ENCODE measurements at places on chromosomes 16 and 17.

- DNase-seq, result no peak
These were observed 30.2 kb downstream of the OR1D5 start for GRCh38 chr17:3033248-3033640.

GRCh38 chr16:67645397-67646121 lies 615 bp downstream of the CARMIL2 start:
- DNase-seq, result no peak

DNA sequence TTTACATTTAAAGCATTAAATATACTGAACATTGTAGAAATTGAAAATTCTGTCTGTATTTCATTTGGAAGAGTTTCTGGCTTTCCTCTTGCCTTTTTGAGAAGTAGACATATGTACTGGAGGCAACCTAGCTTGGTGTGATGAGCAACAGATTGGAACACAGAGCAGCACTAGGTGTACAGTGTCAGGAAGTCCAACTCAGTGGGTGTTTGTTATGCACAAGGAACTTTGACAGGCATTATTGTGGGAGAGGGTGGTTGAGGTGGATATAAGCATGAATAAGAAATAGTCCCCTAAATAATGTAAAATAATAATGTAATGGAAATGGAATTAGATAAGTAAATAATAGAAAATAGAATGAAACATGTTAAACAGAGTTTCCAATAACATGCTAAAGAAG lies 58.1 kb downstream of the PPM1E start:
- DNase-seq, result no peak

GRCh38 chr17:30372755-30373154 lies 6.0 kb upstream of the CPD start:
- no peak for DNase-seq

- no peak for DNase-seq
These were observed 15.4 kb downstream of the PLLP start for GRCh38 chr16:57268804-57269800.

DNA sequence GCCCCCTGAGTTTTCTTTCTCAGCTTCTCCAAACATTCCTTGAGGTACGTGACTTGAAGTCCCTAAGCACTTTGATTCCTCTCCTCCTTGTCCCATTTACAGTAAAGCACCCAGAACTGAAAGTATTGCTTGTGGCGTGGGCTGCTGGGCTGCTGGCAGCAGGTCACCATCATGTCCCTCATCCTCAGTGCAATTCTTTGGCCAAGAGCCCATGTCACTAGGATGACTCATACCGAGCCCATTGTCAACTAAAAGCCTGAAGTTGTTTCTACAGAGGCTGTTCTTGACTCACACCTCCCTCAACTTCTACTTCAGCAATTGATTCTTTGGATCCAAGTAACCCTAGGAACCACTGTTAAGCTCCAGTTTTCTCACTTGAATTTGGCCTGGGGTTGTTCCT lies 54.3 kb downstream of the KPNA2 start:
- no peak for DNase-seq

- no peak for DNase-seq
These were observed 45.6 kb downstream of the MEAK7 start for GRCh38 chr16:84458606-84459532.

DNA sequence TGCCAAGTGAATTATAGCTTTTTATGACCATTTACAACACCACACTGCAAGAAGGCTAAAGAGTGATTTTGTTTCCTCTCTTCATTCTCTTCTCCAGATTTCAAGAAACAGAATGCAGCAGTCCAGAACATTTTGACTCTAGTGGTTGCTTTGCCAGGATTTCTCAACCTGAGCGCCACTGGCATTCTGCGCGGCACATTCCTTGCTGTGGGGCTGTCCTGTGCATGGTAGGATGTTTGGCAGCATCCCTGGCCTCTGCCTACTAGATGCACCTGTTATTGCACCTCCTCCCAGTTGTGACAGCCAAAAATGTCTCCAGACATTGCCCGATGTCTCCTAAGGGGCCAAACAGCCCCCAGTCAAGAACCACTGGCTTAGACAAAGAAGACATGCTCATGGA lies 25.7 kb upstream of the SLC39A11 start:
- no peak for DNase-seq

GRCh38 chr17:17445925-17446665 lies 30.7 kb upstream of the MED9 start:
- no peak for DNase-seq

- no peak for DNase-seq
These were observed 41.1 kb downstream of the TSC2 start for GRCh38 chr16:2088759-2089358.

Data from activated T-cell treated with anti-CD3 and anti-CD28 coated beads for 1 hour (primary cell).